B cell (primary cell): ENCODE measurements at places on chromosomes 2 and 18. TPM values are rescaled to one million over a fixed set of nuclear protein-coding genes. Genes with fewer than 3 reads are reported as not detected.

- no peak for DNase-seq
These were observed 7.7 kb upstream of the PARD6G start for GRCh38 chr18:80254971-80255500.

The SETBP1 gene
- total RNA-seq: 129 and 141 TPM in 2 replicates

The RESP18 gene
- not detected in 2 replicates for total RNA-seq

GRCh38 chr2:215711471-215712034, 275.7 kb upstream of the FN1 start:
- DNase-seq: no peak

The LGALSL gene
- 1.8 and 3.8 TPM in 2 replicates for total RNA-seq

- DNase-seq: no peak
These were observed 27.2 kb downstream of the CD28 start for GRCh38 chr2:203733684-203734083.

DNA sequence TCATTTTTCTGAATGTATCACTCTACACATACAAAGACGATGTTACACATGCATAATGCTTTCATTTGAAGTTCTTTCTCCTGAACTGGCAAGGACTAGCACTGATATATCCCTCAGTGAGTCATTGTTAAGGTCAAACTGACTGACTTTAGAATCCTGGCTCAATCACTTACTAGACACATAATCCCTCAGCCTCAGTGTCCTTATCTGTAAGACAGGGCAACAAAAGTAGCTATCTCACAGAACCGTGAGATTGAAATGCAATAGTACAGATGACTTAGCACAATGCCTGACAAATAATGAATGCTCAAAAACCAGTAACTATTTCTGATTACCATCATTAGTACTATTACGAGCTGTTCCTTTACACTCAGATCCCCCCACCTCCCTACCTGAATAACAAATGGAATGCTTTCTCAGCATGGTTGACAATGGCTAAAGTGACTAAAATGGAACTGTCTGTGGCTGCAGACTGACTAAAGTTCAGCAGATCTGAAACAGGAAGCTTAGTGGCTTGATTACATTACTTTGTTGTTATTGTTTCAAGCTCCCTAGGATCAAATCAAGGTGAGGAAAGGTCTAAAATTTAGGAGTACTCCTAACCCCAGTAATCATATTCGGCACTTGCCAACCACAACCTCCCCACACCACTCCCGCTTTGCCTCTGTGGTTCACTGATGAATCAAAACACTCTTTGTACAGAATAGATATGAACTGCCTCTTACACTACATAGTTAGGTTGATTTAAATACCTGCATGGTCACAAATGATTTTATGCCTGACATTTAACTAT, 35.8 kb upstream of the CACNB4 start:
- DNase-seq: no peak

GRCh38 chr18:34221971-34222306, 2.8 kb downstream of the NOL4 start:
- no peak for DNase-seq

GRCh38 chr2:75099521-75099922, 99.8 kb downstream of the TACR1 start:
- DNase-seq: no peak

The CD207 gene
- not detected in 2 replicates for total RNA-seq

- DNase-seq: no peak
These were observed 7.0 kb upstream of the NUP35 start for GRCh38 chr2:183117226-183117625.

The CHST10 gene
- total RNA-seq: 9.9 and 10.7 TPM in 2 replicates

DNA sequence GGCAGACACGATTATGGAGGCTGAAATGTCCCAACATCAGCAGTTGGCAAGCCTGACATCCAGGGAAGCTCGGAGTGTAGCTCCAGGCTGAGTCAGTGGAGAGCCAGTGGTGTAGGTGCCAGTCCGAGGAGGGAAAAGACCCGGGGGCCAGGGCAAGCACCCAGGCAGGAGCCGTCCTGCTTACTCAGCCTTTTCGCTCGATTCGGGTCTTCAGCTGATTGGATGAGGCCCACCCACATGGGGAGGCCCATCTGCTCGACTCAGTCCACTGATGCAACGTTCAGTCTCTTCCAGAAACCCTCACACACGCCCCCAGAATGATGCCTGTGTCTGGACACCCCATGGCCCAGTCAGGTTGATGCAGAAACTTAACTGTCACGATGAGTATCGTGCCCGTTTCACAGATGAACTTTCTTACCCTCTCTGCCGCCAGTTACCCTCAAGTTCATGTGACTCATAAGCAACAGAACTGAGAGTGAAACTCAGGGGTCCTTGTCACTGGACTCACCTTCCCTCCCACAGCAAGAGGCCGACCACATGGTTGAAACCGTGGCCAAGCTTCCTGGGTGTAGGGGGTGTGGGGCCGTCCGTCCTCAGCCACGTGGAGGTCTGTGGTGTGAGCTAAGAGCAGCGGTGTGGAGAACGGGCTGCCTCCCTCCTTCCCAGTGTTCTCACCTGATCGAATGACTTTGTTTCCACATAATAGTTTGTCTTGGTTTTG, 197.4 kb upstream of the HDAC4 start:
- DNase-seq: no peak

GRCh38 chr2:235868645-235869044, 299.5 kb downstream of the GBX2 start:
- no peak for DNase-seq

DNA sequence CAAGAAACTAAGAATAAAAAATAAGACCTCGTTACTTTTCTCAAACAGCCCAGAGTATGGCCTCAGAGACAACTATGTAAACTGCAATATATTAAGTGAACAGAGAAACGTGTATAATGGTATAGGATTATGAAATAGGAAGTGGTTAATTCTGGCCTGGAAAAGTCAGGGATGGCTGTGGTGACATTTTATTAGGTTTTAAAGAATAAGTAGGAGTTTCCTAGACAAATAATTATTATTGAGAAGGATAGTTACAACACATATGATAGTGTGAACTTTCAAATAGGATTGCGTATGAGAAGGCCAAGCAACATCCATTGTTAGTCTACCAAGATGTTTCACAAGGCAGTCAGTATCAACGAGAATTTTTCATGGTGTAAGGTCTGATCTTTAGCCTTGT, 244.1 kb downstream of the LPIN1 start:
- DNase-seq: no peak

DNA sequence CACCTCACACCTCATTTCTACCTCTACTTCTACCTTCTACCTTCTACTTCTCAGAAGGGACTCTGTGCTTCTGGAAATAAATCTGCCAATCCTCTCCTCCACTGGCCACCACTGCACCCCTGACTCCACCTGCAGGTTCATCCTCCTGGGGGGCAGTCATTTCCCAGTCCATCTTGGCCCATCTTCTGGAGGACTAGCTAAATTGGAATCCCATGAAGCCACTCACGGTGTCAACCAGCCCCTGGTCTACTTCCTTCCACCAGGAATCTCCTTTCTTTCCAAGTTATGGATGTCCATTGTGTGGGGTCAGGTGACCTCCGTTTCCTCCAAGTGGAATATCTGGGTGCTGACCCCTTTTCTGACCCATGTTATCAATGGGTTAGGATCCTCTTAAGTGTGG, 3.9 kb downstream of the WNT10A start:
- no peak for DNase-seq

GRCh38 chr18:6757931-6758330, 28.4 kb downstream of the ARHGAP28 start:
- no peak for DNase-seq
